Right renal pelvis (tissue), 4 donors: ENCODE measurements at places on chromosomes 13 and 19. TPM values are rescaled to one million over a fixed set of nuclear protein-coding genes. Genes with fewer than 3 reads are reported as not detected.

GRCh38 chr19:39949026-39949747 lies 14.8 kb upstream of the FCGBP start:
- no peak for DNase-seq

DNA sequence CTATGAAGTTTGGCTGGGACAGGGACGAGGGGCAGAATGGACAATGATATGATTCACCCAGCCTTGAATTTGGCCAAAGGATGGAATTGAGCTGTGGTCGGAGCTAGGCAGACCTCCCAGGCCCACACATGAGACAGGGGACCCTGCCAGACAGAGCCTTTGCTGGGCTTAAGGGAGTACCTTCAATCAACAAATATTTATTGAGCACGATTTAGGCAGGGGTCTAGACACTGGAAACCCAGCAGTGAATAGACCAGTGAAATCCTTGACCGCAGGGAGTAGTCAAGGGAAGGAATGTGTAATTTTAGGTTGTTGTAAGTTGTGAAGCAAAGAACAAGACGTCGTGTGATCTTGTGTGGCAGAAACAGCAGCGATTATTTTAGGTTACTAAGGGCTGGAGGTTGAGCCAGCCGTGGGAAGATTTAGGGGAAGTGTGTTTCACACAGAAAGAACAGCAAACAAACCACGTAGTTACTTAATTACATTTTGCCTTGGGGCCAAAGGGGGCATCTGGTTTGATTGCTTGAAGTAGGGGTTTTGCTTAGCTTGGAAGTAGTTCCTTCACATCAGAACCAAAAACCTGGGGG lies 16.9 kb upstream of the AP1M2 start:
- DNase-seq = no peak

- DNase-seq = no peak
These were observed 107.3 kb downstream of the ZNF557 start for GRCh38 chr19:7176792-7177191.

DNA sequence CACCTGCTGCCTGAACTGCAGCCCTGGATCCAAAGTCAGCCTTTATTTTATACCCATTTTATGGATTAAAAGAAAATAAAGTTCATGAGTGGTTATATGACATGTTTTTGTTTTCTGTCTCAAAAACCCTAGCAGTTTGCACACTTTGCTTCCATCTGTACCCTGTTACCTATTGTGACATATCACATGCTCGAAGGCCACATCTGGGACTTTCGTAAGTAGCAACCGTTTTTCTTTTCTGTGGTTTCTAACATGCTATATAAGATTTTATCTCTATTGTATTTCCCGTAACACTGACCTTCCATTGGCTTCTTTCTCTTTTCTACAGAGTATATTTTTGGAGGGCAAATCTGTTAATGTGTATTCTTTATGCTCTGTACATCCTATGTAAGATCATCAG lies 1007.2 kb downstream of the PCDH9 start:
- DNase-seq = no peak

The C1QTNF9B gene
- 0.10 TPM for polyA plus RNA-seq
